ENCODE measurements at places on chromosomes 12 and 14. TPM values are rescaled to one million over a fixed set of nuclear protein-coding genes. Genes with fewer than 3 reads are reported as not detected.

Gene KRT73
- total RNA-seq: not detected

DNA sequence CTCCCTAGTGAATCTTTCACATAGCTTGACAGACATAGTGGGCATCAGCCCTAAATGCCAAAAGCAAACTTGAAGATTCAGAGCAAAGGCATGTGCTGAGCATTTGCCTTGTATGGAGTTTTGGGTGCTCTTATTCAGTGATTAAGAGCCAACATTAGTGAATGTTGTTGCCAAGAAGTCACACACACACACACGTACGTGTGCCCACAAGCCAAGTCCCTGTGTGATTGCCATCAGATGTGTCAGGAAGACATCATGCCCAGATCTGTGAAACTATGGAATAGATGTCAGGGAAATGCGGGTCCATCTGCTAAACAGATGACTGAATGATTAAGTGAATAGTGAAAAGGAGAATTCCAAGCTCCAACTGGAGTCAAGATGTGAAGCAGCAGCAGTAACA is 149.0 kb downstream of the AKAP6 start:
- H3K4me3 ChIP-seq: no peak overlapping the region
- peaks cover 10% of the 10 kb centered on the region for H3K4me1 ChIP-seq
- H3K27me3 ChIP-seq: no peaks in the 10 kb centered on the region
- no peak overlapping the region for H3K27ac ChIP-seq

Gene CCDC198
- not detected for total RNA-seq

DNA sequence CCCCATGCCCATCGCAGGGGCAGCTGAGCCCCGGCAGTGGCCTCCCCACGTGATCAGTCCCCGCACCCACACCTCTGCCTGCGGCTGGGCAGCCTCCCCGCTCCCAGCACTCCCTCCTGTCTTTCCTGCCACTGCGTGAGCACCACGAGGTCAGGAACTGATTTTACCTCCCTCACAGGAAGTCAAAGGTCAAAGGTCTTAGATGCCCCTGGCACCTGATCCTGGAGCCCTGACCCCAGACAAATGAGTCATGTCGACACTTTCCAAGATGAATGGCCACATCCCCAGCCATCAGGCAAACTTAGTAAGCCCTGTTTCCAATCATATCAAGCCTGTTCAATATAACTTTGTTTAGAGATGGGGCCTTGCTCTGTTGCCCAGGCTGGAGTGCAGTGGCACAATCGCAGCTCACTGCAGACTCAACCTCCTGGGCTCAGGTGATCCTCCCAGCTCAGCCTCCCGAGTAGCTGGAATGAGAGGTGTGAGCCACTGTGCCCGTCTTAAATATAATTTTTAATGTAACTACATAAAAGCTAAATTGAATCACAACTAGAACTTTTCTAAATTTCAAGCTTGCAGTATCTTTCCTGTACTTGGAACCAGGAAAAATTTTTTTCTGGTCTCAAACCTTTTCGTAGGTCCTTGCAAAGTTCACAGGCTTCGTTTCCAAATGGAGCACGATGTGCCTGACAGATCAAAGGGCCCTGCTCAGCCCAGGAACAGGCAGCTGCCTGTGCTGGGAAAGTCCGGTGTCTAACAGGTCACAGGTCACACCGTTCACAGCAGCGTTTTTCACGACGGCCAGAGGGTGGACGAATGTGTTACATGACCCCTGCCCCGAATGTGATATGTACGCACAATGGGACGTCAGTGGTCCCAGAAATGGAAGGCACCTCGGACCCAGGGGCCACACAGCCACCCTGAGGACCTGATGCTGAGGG is 1.9 kb downstream of the LRCOL1 start:
- no peaks in the 10 kb centered on the region for H3K4me1 ChIP-seq
- no peak overlapping the region for H3K27ac ChIP-seq
- H3K36me3 ChIP-seq: no peaks in the 10 kb centered on the region

Gene PZP
- total RNA-seq: 0.87 TPM

DNA sequence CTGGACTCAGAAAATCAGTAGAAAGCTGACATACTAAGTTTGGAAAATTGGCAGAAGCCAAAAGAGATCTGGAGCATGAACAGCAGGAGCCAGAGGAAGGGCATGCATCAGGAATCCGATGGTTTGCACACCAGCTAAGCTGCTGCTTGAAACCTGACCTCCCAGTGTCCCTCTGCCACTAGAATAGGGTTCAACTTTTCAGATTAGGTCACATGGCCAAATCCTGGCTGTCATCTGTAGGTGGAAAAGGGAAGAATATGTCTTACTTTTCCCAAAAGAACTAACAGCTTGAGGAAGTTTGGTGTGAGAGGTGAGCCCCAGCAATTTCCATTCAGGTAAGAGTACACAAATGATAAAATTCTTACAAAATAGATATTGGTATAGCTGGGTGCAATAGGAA is 732.6 kb downstream of the RERGL start:
- DNase-seq: no peak
- no peak overlapping the region for H3K4me3 ChIP-seq
- H3K27ac ChIP-seq: no peak overlapping the region
- H3K36me3 ChIP-seq: no peaks in the 10 kb centered on the region
- H3K4me1 ChIP-seq: no peaks in the 10 kb centered on the region
- no peaks in the 10 kb centered on the region for H3K27me3 ChIP-seq

DNA sequence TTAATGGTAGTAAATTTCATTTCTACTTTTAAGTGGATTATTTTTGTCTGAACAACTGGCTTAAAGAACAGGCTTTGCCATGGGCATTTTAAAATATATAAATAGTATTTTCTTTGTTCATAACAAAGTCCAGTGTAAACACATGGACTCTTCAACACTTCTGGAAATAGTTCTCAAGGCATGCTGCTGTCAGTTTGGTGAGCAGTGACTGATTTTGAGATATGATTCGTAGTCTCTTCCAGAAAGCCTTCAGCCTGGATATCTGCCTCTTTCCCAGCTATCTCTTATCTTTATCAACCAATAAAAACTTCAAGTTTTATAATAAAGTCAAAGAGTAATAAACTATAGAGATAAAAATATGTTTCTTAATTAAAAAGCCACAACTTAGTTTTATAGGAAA is 110.7 kb downstream of the NAV3 start:
- no peaks in the 10 kb centered on the region for H3K4me1 ChIP-seq
- no peaks in the 10 kb centered on the region for H3K36me3 ChIP-seq
- no peak for DNase-seq
- no peak overlapping the region for H3K4me3 ChIP-seq
- H3K27me3 ChIP-seq: no peaks in the 10 kb centered on the region

- no peaks in the 10 kb centered on the region for H3K27me3 ChIP-seq
- no peaks in the 10 kb centered on the region for H3K4me1 ChIP-seq
- H3K4me3 ChIP-seq: no peak overlapping the region
- no peaks in the 10 kb centered on the region for H3K36me3 ChIP-seq
Measured at GRCh38 chr12:75994069-75994740, 37.4 kb downstream of the PHLDA1 start.

- H3K27ac ChIP-seq: peak overlapping the region; percentile 79
- no peak overlapping the region for H3K4me3 ChIP-seq
- peaks cover 6% of the 10 kb centered on the region for H3K4me1 ChIP-seq
- H3K36me3 ChIP-seq: no peaks in the 10 kb centered on the region
Measured at GRCh38 chr14:74649167-74649566, 37.1 kb upstream of the LTBP2 start.

DNA sequence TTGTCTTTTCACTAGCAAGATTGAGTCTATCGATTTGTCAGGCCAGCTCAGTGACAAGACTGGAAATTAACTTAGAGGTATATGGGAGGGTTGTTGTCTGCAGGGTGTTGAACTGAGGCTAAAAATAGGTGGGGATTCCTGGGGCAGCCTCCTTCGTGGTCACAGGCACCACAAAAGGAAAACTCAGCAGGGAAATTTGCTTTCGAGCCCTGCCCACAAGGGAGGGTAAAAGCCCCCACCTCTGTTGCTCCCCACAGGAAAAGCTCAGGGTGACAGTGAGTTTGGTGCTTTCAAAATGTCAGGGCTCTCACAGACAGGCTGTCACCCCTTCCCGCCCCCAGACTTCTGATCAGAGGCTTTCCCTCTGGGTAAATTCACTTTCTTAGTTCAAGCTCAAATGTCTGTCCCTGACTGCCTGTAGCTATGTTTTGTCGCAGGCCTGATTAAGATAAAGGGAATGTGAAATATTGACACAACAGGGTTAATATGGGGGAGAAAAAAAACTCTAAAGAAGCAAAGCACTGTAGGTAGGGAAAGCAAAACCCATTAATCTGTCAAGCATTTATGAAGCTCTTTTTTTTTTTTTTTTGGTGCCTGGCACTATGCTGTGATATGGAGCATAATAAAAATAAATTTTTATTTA is 11.7 kb upstream of the NFKBIA start:
- no peaks in the 10 kb centered on the region for H3K27me3 ChIP-seq
- no peaks in the 10 kb centered on the region for H3K36me3 ChIP-seq
- H3K27ac ChIP-seq: no peak overlapping the region
- H3K4me3 ChIP-seq: no peak overlapping the region
- H3K4me1 ChIP-seq: peaks cover 2% of the 10 kb centered on the region

Gene SYNDIG1L
- total RNA-seq: 0.94 TPM

Gene ORAI1
- 12.5 TPM for total RNA-seq

- no peaks in the 10 kb centered on the region for H3K4me1 ChIP-seq
- H3K27me3 ChIP-seq: no peaks in the 10 kb centered on the region
Measured at GRCh38 chr12:1935242-1935641, 16.8 kb upstream of the CACNA2D4 start.

GRCh38 chr14:102560458-102561261 is 31.8 kb upstream of the RCOR1 start:
- no peak overlapping the region for H3K4me3 ChIP-seq
- H3K27ac ChIP-seq: no peak overlapping the region
- no peaks in the 10 kb centered on the region for H3K4me1 ChIP-seq
- DNase-seq: no peak

Gene TRIAP1
- 14.1 TPM for total RNA-seq

GRCh38 chr12:81081726-81082125 is 3.8 kb downstream of the ACSS3 start:
- H3K36me3 ChIP-seq: no peaks in the 10 kb centered on the region
- no peaks in the 10 kb centered on the region for H3K4me1 ChIP-seq
- DNase-seq: no peak
- no peak overlapping the region for H3K27ac ChIP-seq
- H3K4me3 ChIP-seq: no peak overlapping the region

GRCh38 chr12:106086696-106087095 is 52.1 kb downstream of the NUAK1 start:
- no peaks in the 10 kb centered on the region for H3K27me3 ChIP-seq
- no peaks in the 10 kb centered on the region for H3K36me3 ChIP-seq
- peaks cover 9% of the 10 kb centered on the region for H3K4me1 ChIP-seq
- H3K27ac ChIP-seq: no peak overlapping the region

Gene PROX2
- not detected for total RNA-seq

GRCh38 chr12:126912111-126912510 is 1354.9 kb upstream of the TMEM132C start:
- DNase-seq: no peak
- H3K4me3 ChIP-seq: no peak overlapping the region
- no peaks in the 10 kb centered on the region for H3K27me3 ChIP-seq
- no peaks in the 10 kb centered on the region for H3K36me3 ChIP-seq
- H3K27ac ChIP-seq: no peak overlapping the region

GRCh38 chr14:58717211-58717610 is 79.4 kb downstream of the DACT1 start:
- H3K27me3 ChIP-seq: no peaks in the 10 kb centered on the region
- no peak for DNase-seq
- no peak overlapping the region for H3K4me3 ChIP-seq
- no peaks in the 10 kb centered on the region for H3K36me3 ChIP-seq
- no peak overlapping the region for H3K27ac ChIP-seq
- H3K4me1 ChIP-seq: no peaks in the 10 kb centered on the region

Gene DPF3
- 0.65 TPM for total RNA-seq

- H3K36me3 ChIP-seq: no peaks in the 10 kb centered on the region
- no peak overlapping the region for H3K4me3 ChIP-seq
- no peaks in the 10 kb centered on the region for H3K27me3 ChIP-seq
- H3K4me1 ChIP-seq: no peaks in the 10 kb centered on the region
- DNase-seq: peak; percentile 21
Measured at GRCh38 chr14:104595116-104595675, 9.4 kb downstream of the TMEM179 start.

Gene NUMB
- total RNA-seq: 99.3 TPM

GRCh38 chr12:94225947-94226630 is 77.7 kb downstream of the PLXNC1 start:
- H3K27me3 ChIP-seq: no peaks in the 10 kb centered on the region
- no peak overlapping the region for H3K4me3 ChIP-seq
- H3K36me3 ChIP-seq: no peaks in the 10 kb centered on the region
- no peak overlapping the region for H3K27ac ChIP-seq
- no peak for DNase-seq

DNA sequence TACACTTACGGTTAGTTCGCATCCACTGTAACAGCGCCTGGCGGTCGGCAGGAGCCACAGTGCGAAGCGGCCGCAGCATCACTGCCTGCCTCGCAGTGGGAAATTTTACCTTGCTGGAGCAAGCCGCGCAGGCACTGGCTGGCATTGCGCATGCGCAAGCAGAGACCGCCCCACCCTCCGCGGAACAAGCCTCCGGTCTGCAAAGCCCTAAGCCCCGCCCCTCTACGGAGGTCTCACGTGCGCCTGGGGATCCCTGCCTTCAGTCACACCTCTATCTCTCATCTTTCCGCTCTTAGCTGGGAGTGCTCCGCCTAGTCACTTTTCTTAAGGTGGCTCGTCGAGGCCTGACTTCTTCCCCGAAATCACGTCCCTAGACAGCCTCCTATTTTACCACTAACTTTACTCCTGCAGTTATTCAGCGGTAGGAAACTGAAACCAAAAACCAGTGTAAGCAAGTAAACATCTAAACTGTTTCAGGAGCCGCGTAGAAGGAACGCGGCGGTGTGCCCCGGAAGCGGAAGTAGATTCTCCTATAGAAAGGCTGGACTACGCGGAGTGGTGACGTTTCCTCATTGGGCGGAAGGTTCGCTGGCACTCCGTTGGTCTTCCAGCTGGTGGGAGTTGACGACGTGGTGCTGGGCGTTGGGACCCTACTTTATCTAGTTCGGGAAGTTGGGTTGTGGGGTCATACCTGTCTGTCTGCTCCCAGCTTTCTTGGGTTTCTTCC is at the start of gene SRP54:
SRP54 (plus strand) TSS at position 572 of the 727 bp plus-strand sequence. CDS start 13,718 bp downstream, outside the sequence.
- peak within 1 kb of the TSS; percentile 85 for H3K4me3 ChIP-seq
- H3K27ac ChIP-seq: peak within 1 kb of the TSS; percentile 73
- DNase-seq: peak; percentile 99
- no peaks in the 10 kb centered on the region for H3K27me3 ChIP-seq
- H3K4me1 ChIP-seq: no peaks in the 10 kb centered on the region

- H3K27me3 ChIP-seq: no peaks in the 10 kb centered on the region
- H3K27ac ChIP-seq: no peak overlapping the region
- no peaks in the 10 kb centered on the region for H3K4me1 ChIP-seq
- H3K4me3 ChIP-seq: no peak overlapping the region
Measured at GRCh38 chr12:127360580-127360979, 906.4 kb upstream of the TMEM132C start.

Gene KCNC2
- not detected for total RNA-seq
